SK-N-SH (cell line): ENCODE measurements at places on chromosomes 16 and 17.

- DNase-seq, result no peak
These were observed 4.6 kb downstream of the KRT34 start for GRCh38 chr17:41377546-41377945.

- no peak for DNase-seq
These were observed 21.3 kb downstream of the SCNN1B start for GRCh38 chr16:23323224-23324030.

- peak; percentile 26 for DNase-seq
These were observed 1.0 kb downstream of the MYLK3 start for GRCh38 chr16:46746821-46747776.

DNA sequence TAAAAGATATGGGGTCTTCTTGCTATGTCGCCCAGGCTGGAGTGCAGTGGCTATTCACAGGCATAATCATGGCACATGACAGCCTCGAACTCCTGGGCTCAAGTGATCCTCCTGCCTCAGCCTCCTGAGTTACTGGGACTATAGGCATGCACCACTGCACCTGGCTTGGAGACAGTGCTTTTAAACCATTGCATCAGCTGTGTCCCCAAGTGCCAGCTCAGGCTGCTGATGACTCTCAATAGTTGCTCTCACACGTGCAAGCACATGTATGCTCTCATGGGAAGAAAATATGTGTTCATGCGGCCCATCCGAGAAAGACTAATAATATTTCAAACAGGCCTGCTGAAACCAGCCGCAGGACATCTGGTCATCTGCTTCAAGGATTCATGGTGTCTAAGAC lies 8.8 kb downstream of the CCL16 start:
- no peak for DNase-seq

DNA sequence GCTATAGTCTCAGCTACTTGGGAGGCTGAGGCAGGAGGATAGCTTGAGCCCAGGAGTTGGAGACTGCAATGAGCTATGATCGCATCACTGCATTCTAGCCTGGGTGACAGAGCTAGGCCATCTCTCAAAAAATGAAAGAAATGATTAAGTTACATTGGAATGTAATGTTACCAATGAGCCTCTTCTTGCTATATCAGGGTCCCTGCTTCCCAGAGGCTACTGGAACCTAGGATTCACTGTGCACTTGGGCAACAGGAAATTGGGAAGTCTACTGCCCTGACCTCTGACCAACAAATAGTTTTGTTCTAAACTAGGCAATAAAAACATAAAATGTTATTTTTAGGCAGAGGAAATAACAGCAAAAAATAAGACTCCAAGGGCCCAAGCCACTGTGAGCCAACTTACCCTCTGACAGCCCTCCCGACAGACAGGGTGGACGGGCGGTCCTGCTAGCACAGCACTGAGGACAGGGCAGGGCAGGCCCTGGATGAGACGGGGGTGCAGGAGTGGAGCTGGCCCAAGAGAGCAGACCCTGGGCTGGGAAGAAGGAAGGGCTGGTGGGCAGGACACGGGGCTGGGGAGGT lies 27.5 kb downstream of the NSMCE1 start:
- no peak for DNase-seq

- peak; percentile 91 for DNase-seq
These were observed at the start of gene HYDIN for GRCh38 chr16:71230122-71230845. HYDIN (minus strand) TSS chr16:71230722; CDS start chr16:71186895, 43,827 bp downstream.

GRCh38 chr16:17471719-17472461 lies 1.1 kb upstream of the XYLT1 start:
- DNase-seq, result no peak

GRCh38 chr16:73369851-73370250 lies 321.9 kb upstream of the ZFHX3 start:
- DNase-seq, result no peak

DNA sequence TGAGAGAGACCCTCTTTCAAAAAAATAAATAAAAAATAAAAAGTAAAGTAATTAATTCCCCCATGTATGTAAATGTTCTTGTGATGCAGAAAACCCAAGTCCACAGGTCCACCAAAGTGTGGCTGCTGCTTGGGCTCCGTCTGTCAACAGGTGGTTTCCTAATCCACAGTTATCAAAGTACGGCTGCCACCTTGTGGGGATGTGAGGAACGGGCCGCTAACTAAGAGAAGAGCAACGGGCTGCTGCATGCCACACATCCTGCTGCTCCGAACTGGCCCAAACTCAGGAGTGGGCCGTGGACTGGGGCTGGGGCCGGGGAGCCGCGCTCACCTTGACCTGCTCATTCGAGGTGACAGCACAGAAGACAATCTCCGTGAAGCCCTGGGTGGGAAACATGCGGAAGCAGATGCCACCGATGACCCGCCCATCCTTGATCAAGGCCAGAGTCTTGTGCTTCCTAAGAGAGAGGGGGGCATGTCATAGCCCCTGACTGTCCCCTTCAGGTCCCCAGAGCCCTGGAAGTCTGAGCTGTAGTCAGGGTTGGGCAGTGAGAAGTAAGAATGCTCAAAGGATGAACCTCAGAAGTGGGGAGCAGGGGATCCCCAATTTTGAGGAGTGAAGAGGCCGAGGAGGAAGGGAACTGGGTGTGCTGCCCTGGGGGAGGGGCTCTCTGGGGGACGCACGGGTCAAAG lies 4.3 kb downstream of the KAT2A start:
- peak; percentile 87 for DNase-seq

DNA sequence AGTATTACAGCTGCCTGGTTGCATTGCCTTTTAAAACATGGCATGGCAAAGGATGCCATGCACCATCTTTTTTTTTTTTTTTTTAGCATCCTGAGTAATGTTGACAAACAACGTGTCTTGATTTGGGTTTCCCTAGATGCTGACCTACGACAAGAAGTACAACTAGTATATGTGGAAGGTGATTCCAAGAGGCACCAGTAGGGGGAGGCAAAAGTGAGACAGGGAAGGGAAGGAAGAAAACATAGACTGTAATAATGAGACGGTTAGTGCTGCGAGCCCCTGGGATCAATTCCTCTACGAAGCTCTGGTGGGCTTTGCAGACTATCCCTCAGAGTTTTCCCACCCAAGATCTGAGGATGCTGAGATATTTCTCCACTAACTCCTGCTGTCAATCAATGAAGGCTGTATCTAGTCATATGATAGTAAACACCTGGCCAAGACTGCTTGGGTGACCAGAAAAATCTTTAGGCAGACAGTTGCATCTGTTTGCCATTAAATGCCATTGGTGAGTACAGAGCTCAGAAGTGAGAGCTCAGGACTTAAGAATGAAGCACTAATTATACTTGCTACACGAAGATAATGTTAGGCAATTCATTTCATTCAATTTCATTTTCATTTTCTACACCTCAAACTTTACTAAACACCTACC lies 458.6 kb upstream of the GOT2 start:
- peak; percentile 33 for DNase-seq

GRCh38 chr17:63963123-63963522 lies 9.6 kb downstream of the SCN4A start:
- DNase-seq, result no peak

DNA sequence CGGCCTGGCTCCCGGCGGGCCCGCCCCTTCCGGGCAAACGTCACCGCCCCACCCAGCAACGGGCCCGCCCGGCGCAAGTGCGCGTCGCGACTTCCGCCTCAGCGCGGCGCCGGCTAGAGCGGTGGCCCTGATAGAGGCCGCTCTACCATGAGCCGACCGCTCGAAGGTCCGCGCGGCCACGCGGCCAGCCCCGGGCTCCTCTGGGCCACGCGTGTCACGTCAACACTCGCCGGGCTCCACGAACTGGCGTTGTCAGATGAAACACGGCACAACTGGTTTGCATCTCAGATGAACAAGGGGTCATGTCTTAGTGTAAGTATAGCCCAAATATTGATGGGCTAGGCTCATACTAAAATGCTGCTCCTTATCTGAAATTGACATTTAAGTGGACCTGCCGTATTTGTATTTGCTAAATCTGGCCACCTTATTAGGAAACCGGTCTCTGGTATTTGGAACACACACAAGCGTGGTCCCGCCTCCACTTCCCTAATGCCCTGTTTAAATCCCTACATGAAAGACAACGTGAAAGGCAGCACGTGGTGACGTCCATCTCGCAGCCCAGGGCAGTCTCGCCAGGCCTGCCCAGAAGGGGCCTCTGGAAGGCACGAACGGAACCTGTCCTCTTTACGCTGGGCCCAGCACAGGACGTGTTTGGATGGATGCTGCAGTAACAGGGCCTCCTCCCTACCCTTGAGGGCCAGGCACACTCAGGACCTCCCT lies at the start of gene ZNF598:
TSS of gene ZNF598 (minus strand) at position 31 of the 720 bp plus-strand sequence.
- peak; percentile 98 for DNase-seq

- no peak for DNase-seq
These were observed 775 bp downstream of the PRPSAP2 start for GRCh38 chr17:18858567-18859245.

DNA sequence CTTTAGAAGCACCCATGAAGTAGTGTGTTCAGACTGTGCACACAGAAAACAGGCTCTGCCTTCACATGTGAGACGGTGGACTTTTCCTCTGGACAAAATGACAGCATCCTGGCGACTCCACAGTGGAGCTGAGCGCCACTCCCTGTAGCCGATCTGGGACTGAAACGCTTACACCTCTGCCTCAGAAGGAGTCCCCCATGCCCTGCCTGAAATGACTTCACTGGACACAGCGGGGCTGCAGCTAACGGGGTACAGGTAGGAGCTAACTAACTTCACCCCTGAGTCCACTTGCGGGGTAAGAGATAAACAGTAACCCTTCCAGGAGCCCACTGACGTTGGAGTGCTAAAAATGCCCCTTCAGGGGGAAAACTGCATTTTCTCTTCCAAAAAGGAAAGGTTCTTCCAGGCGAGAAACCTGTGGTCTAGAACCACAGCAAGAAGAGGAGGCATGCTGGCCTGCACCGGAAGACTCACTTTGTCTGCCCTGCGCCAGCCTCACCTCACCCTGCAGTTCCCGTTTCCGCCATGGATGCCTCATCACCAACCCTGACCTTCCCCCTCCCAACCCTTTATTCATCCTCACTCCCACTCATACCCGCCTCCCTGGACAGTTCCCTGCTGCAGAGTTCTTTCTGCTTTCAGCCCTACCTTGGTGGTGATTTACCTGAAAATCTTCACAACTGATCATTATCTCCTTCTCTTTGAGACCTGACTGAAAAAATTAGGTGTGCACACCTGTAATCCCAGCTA lies 19.4 kb upstream of the ENDOV start:
- peak; percentile 28 for DNase-seq

- peak; percentile 57 for DNase-seq
These were observed 39.1 kb downstream of the PSME3IP1 start for GRCh38 chr16:57146735-57147134.

GRCh38 chr17:77644181-77645071 lies 314.1 kb upstream of the TNRC6C start:
- no peak for DNase-seq

GRCh38 chr16:52652033-52652432 lies 105.1 kb upstream of the TOX3 start:
- no peak for DNase-seq

- peak; percentile 38 for DNase-seq
These were observed 56.3 kb downstream of the METRNL start for GRCh38 chr17:83135692-83136091.

DNA sequence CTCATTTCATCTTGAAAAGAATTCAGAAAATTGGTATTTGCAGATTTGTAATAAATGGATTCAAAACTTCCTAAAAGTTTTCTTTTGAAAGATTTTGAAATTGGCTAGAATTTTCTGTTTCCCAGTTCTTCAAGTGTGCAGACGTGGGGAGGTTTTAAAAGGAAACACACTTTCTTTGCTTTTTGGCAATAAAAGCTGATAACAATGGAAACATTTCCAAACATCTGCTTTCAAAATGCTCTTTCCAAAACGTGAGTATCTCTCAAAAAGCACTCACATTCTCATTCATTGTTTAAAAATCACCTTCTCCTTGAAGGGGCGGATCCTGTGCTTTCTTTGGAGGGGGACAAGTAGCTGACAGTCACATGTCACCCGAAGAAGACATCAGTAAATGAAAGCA lies 8.6 kb upstream of the GSG1L start:
- DNase-seq, result no peak

GRCh38 chr17:77196251-77196650 lies 55.5 kb downstream of the SEC14L1 start:
- no peak for DNase-seq

GRCh38 chr16:53785044-53785443 lies 81.1 kb downstream of the FTO start:
- no peak for DNase-seq

- DNase-seq, result peak; percentile 16
These were observed 533.8 kb upstream of the CDH5 start for GRCh38 chr16:65832679-65833078.

- no peak for DNase-seq
These were observed 40.8 kb upstream of the TAOK1 start for GRCh38 chr17:29349409-29349808.

GRCh38 chr17:34797720-34798119 lies 163.5 kb downstream of the CCT6B start:
- no peak for DNase-seq

GRCh38 chr17:49190932-49191331 lies 19.4 kb downstream of the GNGT2 start:
- DNase-seq, result no peak

DNA sequence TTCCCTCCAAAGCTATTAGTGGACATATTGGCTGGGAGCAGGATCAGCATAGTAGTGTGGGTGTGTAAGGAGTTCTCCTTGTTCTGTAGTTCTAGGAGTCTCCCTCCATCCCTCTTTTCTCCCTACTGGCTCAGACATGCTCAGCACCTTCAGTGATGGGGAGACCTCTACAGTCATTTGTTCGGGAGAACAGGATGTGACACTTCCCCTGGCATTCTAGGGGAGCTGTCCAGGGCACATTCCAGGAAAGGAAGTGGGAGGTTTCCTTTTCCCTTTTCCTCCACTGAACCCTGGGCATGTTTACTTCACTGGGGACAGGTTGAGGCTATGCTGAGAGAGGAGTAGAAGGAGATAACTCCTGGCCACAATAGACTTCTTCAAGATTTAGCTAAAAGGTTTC lies 86.5 kb downstream of the MYH13 start:
- DNase-seq, result no peak

DNA sequence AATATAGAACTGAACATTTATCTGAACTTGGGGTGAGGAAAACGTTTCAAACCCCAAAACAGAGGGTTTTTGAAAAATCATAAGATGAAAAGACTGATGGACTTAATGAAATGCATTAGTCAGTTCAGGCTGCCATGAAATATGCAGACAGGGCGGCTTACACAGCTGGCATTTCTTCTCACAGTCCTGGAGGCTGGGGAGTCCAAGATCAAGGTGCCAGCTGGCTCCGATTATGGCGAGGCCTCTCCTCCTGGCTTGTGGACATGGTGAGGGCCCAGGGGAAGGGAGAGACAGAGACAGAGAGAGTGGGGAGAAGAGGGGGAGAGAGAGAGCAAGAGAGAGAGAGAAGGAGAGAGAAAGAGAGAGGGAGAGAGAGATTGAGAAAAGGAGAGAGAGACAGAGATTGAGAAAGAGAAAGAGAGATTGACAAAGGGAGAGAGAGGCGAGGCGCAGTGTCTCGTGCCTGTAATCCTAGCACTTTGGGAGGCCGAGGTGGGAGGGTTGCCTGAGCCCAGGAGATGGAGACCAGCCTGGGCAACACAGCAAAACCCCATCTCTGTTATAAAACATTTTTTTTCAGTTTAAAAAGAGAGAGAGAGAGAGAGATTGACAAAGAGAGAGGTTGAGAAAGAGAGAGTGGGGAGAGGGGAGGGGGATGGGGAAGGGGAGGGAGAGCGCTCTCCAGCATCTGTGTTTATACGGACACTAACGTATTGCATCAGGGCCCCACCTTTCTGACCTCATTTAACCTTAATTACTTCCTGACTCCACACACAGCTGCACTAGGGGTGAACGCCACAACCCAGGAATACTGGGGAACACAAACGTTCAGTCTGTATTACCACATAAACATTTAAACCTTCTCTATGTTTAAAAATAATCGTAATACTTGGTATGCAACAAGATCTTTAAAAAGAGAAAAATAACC lies 24.6 kb upstream of the RPH3AL start:
- no peak for DNase-seq

- no peak for DNase-seq
These were observed 54.1 kb downstream of the SMURF2 start for GRCh38 chr17:64607862-64608565.

GRCh38 chr16:88508868-88509748 lies 56.0 kb downstream of the ZFPM1 start:
- no peak for DNase-seq
